ENCODE measurements at places on chromosomes 13 and 19.
A peak's percentile ranks its signal among the peaks of the same experiment; 100 is the strongest.

- no peak for DNase-seq
These were observed 338.9 kb downstream of the KLF5 start for GRCh38 chr13:73397496-73398305.

DNA sequence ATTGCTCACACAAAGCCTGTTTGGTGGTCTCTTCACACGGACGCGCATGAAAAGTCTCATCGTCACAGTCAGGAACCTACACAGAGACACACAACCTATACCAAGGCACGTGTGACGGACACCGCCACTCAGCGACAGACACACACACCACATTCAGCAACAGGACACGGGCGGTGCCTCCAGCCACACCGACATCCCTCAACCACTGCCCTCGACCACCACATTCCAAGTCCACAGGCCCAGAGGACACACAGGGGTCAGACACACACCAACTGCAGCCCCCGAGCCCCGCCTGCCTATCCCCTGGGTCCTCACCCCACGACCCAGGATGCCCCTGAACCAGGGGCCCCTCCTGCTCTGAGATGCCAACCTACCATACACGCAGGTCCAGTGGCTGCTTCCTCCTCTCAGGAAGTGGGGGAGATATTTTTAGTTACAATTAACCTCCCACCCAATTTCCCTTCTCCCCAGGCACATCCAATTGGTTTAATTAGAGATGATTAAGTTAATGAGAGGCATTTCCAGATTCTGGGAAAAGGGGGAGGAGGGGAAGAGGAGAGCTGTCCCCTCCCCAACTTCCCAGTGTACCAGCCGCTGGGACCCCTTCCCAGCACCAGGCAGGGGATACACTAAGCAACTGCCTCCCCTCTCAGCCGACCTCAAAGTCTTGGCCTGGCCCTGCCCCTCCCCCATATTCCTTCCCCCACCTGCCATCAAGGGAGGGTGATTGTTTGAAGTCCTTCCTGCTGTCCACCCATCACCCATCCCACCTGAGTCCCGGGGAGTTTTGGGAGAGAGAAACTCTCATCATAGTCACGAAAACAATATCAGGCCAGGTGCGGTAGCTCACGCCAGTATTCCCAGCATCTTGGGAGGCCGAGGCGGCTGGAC is 20.4 kb downstream of the MEIS3 start:
- DNase-seq: no peak

DNA sequence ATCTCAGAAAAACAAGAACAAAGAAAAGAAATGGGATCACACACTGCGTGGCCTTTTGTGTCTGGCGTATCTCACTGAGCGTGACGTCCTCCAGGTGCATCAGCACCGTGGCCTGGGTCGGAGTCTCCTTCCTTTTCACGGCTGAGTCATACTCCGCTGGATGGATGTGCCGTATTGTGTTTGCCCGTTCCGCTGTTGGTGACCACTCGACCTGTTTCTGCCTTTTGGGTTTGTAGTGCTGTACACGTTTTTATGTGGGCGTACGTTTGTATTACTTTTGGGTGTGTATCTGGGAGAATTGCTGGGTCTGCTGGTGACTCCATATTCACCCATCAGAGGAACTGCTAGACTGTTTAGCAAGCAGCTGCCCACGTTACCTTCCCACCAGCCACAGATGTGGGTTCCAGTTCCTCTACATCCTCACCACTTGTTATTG is 11.4 kb downstream of the ARID3A start:
- peak; percentile 53 for DNase-seq

DNA sequence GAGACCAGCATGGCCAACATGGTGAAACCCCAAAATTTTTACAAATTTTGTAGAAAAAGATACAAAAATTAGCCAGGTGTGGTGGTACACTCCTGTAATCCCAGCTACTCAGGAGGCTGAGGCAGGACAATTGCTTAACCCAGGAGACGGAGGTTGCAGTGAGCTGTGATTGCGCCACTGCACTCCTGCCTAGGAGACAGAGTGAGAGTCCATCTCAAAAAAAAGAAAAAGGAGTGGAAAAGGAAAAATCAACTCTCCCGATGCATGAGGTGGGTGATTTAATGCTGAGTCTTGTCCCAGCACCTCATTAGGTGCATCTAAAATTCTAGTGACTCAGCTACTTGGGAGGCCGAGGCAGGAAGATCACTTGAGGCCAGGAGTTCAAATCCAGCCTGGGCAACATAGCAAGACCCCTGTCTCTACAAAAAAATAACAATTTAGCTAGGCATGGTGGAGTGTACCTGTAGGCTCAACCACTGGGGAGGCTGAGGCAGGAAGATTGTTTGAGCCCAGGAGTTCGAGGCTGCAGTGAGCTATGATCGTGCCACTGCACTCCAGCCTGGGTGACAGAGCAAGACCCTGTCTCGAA is 19.8 kb downstream of the GTPBP3 start:
- no peak for DNase-seq

- DNase-seq: peak; percentile 4
These were observed 17.9 kb upstream of the RFC3 start for GRCh38 chr13:33799950-33800592.

- no peak for DNase-seq
These were observed 2304.4 kb downstream of the PCDH9 start for GRCh38 chr13:64925727-64926126.

- no peak for DNase-seq
These were observed 2.6 kb downstream of the ACSBG2 start for GRCh38 chr19:6138066-6138465.

GRCh38 chr19:10812902-10813404 is 23.1 kb downstream of the TMED1 start:
- DNase-seq: peak; percentile 31

DNA sequence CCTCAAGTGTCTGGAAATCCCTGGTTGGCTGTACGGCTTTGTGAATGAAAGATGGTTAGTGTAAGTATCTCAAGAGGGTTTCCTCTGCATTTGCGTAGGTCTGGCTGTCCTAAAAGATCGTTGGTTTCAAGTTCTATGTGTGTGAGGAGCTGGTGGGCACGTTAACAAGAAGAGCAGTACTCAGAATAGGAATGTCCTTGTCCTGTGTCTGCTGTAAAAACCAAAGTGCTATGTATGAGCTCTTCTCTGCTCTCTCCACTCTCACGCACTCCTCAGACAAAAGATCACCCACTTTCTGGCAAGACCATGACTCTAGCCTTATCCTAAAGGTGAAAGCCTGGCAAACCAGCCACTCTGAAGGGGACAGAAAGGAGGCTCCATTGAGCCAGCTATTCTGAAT is 39.1 kb downstream of the USP12 start:
- no peak for DNase-seq

DNA sequence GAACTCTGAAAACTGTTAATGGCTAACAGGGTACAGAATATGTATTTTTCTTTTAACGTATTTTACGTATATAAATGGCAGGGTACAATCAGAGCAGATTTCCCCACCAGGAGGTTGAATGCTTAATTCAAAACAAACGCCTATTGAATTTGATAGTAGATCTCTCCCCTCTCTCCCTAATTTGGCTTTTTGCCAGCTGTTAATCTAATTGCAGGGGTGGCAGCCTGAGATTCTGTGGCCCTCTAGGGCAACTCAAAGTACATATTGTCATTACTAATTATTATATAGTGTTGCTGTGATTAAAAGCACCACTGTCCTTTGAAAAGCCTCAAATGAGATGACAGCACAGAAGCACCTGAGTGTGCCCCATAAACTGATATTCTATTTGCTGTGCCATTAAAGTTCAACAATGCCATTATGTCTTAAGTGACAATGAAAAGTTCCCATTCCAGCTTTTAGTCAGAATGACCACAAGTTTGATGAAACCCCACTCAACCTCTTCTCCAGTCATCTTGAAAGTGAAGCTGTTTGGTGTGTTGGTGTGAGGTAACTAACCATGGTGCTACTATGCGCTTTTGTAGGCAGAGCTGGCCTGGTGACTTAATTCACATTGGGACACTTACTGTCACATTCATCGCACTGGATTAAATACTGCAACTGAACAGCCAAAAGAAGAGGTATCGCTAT is 351.4 kb downstream of the KCNRG start:
- DNase-seq: peak; percentile 54

- no peak for DNase-seq
These were observed 754.5 kb downstream of the DIAPH3 start for GRCh38 chr13:59409211-59409610.

DNA sequence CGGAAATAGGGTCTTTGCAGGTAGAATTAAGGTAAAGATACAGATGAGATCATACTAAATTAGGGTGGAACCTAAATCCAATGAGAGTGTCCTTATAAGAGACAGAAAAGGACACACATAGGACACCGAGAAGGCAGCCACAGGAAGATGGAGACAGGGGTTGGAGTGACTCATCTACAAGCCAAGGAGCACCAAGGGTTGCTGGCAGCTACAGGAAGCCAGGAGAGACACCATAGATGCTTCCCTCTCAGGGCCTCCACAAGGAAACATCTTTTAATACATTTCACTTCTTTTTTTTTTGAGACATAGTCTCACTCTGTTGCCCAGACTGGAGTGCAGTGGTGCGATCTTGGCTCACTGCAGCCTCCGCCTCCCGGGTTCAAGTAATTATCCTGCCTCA is 10.1 kb downstream of the TMEM143 start:
- no peak for DNase-seq

DNA sequence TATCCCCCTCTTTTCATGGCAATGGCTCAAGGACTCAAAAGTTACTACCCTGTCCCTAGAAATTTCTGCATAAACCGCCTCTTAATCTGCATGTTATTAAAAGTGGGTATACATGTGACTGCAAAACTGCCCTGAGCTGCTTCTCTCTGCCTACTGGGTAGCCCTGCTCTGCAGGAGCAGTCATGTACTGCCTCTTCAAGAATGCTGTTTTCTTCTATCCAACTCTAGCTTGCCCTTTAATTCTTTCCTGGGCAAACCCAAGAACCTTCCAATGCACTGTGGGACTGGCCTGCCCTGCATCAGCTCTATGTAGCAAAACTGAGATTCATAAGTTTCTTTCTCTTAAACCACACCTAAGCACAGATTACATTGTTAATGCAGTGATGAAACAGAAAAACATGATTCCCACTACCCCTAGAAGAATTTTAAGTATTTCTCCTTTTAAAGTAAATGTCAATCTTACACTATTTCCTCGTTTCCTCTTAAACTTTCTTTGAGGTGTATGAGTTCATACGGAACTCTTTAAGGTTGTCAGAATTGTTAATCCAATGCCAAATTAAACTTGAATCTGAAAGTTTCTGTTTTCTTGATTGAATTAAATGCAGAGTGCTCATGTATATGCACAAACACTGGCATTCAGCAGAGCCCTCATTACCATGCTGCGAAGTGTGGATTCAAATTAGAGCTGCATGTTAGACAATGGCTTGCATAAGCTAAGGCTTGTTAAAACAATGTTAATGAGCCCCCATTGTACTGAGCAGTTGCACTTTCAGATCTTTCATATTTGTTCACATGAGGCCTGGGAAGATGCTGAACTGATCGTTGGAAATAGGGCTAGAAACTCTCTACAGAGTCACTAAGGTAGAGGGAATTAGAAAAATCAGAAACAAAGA is 669.9 kb upstream of the PCDH20 start:
- no peak for DNase-seq

GRCh38 chr13:111486331-111486730 is 165.9 kb downstream of the TEX29 start:
- no peak for DNase-seq

DNA sequence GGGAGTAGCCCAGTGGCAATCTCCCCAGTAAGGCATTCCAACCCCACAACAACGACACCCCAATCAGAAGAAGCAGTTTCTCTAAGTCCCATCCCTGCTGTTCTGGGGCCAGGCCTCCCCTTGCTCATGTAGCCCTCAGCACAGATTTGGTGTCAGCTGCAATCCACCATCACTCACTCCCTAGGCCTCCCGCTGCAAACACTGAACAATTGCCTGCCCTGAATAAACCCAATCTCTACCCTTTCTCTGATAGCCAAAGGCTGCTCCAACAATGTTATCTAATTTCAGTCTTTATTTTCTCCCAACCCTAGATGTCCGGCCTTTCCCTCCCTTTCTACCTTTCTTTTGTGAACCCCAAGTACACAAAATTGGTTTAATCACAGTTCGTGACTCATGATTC is 5.6 kb upstream of the SOX21 start:
- no peak for DNase-seq

DNA sequence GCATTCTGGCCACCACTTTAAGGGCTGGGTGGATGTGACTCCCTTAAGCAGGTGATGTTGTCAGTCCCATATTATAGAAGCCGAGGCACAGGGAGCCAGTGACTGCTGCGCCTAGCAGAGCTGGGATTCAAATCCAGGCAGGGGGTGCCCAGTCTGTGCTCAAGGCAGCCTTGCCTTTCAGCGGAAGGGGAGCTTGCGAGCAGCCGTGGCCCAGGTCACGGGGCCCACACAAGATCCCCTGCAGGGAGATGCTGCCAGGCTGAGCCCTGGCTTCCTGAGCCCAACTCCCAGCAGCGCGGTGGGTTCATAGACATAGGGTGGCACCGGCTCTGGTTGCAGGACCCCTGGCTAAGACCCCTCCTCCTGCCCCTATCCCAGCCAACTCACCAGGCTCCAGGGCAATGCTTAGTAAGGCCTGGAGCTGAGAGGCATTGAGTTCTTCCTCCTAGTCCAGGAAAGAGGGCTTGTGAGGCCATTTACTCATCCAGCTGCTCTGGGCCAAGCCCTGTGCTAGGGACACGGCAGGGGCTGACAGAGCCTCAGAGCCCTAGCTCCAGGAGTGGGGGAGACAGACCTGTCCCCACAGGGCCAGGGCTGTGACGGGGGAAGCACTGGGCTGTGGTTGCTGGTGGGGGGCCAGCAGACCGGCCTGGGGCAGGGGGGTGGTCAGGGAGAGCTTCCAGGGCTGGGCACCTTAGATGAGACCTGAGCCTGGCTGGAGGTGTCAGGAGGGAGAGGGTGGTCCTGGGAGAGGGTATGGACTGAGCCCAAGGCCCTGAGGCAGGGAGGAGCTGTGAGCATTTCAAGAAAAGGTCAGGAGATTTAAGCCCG is 9.6 kb downstream of the CAPN12 start:
- DNase-seq: peak; percentile 43

- DNase-seq: no peak
These were observed 16.5 kb upstream of the ATP1A3 start for GRCh38 chr19:42010245-42011126.

Data from CD4-positive, alpha-beta T cell treated with Interleukin-17A for 1 hour (primary cell).